ENCODE measurements at places on chromosomes 2 and 18. TPM values are rescaled to one million over a fixed set of nuclear protein-coding genes. Genes with fewer than 3 reads are reported as not detected.

Gene PRKAG3
- not detected for total RNA-seq

Gene SERPINB4
- not detected for total RNA-seq

DNA sequence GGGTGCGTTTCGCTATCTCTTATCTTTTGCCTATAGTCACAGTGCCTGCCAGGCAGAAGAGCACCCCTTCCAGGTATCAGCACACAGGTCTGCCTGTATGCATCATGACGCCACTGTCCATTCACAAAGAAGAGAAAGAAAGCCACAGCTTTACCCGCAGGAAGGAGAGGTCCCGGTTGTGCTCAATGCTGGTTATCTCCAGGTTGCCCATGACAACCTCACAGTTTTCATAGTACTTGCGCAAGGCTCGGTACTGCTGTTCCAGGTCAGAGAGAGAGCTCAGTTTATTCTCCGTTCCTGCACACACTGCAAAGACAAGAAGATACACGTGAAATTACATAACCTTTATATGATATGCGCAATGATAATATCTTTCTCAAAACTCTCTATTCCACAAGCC lies 414.0 kb downstream of the ERBB4 start:
- no peak overlapping the region for H3K4me3 ChIP-seq
- DNase-seq = no peak
- no peaks in the 10 kb centered on the region for H3K36me3 ChIP-seq
- H3K27me3 ChIP-seq = no peaks in the 10 kb centered on the region
- no peak overlapping the region for H3K27ac ChIP-seq

Gene UGT1A4
- not detected for total RNA-seq

Gene DAW1
- total RNA-seq = 0.29 TPM

DNA sequence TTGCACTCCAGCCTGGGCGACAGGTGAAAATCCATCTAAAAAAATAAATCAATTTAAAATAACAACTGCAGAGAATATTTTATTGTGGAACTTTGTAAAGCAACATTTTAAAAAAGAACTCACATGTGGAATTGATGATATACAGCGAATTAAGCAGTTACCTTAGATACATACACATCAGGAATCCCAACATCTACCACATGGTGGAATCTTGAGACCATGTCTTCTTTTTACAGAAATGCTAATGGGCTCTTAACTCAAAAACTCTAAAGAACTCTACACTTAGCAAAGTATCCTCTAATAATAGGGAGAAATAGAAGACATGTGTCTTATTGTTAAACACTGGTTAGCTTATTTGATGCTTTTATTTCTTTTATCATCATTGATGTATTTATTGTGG lies 373.6 kb downstream of the CDH7 start:
- H3K4me3 ChIP-seq = no peak overlapping the region
- H3K36me3 ChIP-seq = no peaks in the 10 kb centered on the region
- no peaks in the 10 kb centered on the region for H3K4me1 ChIP-seq
- H3K27ac ChIP-seq = no peak overlapping the region
- H3K27me3 ChIP-seq = no peaks in the 10 kb centered on the region
- no peak for DNase-seq

Gene CPO
- not detected for total RNA-seq

DNA sequence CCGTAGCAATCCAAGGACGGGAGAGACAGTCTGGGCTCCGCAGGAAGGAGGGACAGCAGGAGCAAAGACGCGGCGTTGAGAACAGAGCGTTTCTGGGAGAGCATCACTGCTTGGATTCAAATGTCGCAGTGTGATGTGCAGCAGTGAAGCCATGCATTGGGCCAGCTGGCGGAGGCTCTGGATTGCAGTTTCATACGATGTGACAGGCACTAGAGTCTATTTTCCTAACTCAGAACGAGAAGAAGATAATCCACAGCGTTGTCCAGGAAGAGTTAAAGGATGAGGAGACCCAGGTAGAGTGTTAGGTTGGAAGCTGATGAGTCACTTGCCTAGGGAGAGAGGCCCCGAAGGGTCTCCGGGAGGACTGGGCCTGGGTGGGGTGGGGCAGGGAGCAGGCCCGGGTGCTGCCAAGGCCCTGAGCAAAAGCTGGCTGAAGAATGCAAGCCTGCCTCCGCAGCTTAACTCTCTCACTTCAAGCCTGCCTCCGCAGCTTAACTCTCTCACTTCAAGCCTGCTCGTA lies 17.7 kb upstream of the SEMA4C start:
- DNase-seq = peak; percentile 51
- no peak overlapping the region for H3K4me3 ChIP-seq
- H3K4me1 ChIP-seq = peaks cover 12% of the 10 kb centered on the region
- peak overlapping the region; percentile 69 for H3K27ac ChIP-seq
- no peaks in the 10 kb centered on the region for H3K36me3 ChIP-seq

- DNase-seq = no peak
- H3K4me3 ChIP-seq = no peak overlapping the region
- H3K36me3 ChIP-seq = no peaks in the 10 kb centered on the region
- H3K27me3 ChIP-seq = no peaks in the 10 kb centered on the region
- H3K27ac ChIP-seq = no peak overlapping the region
- H3K4me1 ChIP-seq = no peaks in the 10 kb centered on the region
Measured at GRCh38 chr2:150060341-150060740, 427.1 kb downstream of the RND3 start.
